Activated CD8-positive, alpha-beta memory T cell treated with anti-CD3 and anti-CD28 coated beads for 36 hours (primary cell): ENCODE measurements at places on chromosomes 6 and 20. TPM values are rescaled to one million over a fixed set of nuclear protein-coding genes. Genes with fewer than 3 reads are reported as not detected.

TRIM40 gene
- total RNA-seq = not detected

KIF6 gene
- 0.17 TPM for total RNA-seq

MEI4 gene
- not detected for total RNA-seq

DSTN gene
- total RNA-seq = 72.8 TPM

LTV1 gene
- 59.4 TPM for total RNA-seq

KPNA5 gene
- 11.0 TPM for total RNA-seq

COX4I2 gene
- not detected for total RNA-seq

POPDC3 gene
- not detected for total RNA-seq

C20orf202 gene
- total RNA-seq = not detected

RAB32 gene
- total RNA-seq = 0.19 TPM

PNLDC1 gene
- 0.30 TPM for total RNA-seq

HAO1 gene
- total RNA-seq = not detected

F13A1 gene
- not detected for total RNA-seq

NDRG3 gene
- 18.3 TPM for total RNA-seq

KHDC1L gene
- total RNA-seq = 0.31 TPM

RING1 gene
- 38.8 TPM for total RNA-seq

NFYA gene
- 26.8 TPM for total RNA-seq

KCNQ5 gene
- 12.3 TPM for total RNA-seq

PDE10A gene
- total RNA-seq = not detected
